Stimulated activated CD8-positive, alpha-beta memory T cell treated with anti-CD3 and anti-CD28 coated beads, Interleukin-4, amount 100 ng/mL, for 4 hours (primary cell): ENCODE measurements at places on chromosomes 3 and 15.

DNA sequence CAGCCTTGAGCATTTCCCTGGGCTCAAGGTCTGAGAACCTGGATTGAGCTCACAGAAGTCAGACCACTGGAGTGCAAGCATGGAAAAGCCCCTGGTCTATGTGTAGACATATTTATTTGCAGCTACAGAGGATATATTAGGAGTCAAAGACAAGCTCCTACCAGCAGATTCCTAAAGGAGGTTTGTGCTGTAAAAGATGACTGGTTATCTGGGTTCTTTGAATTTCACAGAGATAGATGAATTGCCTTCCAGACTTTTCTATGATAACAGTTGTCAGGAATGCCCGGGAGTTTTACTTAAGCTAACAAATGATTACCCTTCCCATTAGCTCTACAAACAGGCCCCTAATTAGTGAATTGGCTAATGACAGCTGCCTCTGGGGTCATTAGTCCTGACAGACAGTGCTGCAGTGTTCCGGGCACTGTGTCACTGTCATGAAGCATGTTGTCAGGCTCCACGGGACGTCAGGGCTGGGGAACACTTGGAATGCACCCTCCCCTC is 48.8 kb upstream of the PLXNA1 start:
- DNase-seq: no peak

DNA sequence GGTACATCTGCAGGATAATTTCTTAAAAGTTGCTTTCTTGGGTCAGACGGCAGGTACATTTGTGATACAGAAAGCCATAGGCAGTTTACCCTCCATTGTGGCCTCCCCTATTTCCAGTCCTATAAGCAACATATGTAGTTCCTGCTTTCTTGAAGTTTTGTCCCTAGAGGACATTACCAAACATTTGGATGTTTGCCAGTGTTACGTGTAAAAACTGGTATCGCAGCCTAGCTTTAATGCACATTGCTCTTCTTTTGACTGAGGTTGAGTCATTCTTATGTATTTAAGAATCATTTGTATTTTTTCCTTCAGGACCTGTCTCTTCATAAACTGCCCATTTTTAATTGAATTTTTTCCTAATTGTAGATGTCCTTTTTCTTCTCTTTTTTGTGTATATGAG is 114.3 kb downstream of the DIPK2A start:
- DNase-seq: no peak

DNA sequence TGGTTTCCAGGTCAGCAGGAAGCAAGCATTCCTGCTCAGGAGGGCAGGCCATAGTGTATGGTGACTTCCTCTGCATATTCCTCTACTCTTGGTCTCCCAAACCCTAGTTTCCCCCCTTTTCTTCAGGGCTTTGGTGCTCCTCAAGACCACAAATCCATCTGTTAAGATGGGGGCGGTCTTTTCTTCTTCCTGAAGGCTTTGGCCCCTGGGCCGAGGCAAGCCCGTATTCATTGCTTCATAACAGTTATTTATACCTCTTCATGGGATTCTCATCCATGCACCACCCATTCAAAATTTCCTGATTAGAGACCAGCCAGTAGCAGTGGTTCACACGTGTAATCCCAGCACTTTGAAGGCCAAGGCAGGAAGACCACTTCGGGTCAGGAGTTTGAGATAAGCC is 62.1 kb upstream of the IL12A start:
- DNase-seq: no peak

DNA sequence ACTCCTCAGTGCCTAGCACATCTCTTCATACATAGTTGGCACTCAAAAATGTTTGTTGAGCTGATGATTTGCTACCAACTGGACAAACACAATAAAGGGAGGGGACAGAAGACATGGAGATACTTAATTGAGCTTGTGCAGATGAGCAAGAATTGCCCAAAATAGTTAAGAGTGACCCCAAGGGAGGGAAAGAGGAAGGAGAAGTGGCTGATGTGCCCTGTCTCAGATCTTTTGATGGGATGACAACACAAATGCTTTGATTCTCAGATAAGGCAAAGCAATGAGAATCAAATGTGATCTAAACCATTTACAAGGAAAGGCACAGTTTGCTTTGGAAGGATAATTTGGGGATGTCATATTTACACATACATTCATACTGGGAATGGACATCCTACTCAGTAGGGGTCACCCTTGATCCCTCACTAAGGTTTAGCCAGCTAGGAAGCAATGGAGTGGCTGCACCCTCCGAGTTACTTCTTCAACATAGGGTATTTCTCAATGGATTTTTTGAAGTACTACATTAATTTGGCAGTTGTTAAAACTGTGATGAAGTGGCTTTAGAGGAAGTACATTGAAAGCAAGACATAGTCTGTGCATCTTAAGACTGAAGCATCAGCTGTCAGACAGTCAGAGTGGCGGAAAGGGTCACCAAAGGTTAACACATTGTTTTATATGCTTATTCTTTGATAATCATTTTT is 21.9 kb upstream of the SSR3 start:
- DNase-seq: no peak

DNA sequence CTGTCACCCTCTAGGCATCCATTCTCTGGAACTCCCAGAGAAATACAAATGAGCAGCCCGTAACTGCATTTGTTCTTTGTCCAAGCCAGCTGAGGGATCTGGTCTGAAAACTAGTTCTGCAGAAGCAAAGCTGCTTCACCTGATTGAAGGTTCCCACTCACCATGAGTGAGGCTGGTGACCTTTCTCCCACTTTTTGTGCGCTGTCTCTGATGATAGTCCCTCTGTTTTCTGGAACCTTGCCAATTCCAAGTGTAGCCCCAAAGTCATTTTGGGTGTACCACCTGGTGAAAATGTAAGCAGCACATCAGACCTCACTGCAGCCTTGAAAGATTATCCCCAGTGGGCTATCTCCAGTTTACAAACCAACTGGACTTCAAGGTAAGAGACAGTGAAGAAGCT is 39.4 kb upstream of the BFSP2 start:
- DNase-seq: no peak

DNA sequence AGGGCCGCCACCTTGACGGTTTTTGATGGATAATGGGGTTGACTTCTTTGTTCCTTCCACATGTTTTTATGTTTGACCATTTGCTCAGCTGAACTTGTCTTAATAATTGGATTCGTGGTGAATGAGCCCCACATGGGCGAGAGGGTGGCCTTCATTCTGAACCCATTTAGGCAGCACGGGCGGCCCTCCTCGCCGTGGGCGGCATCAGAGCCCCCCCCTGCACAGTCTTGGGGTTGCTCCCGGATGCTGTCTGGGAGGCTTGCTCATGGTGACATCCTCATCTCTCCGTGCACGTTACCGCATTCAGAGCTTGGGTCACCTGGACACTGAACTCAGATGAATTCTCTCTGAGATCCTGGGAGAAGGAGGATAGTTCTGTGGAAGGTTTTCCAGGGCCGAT is 172.3 kb upstream of the OSBPL11 start:
- DNase-seq: no peak

DNA sequence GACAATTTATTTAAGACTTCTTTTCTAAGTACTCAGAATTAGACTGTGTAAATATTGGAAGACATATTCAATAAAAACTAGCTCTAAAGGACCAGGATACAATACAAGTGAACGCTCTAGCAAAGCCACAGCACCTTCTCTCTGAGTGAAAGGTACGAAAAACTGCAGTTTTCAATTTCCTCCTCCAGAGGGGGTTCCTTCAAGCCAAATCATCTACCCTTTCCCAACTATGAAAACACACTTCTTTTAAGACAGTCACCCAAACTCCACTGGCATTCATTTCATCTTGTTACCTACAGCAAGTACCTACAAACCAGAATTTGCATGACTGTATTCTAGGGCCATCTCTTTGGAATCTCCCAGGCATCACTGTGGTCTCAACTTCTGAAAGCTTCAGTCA is 165.8 kb downstream of the ERC2 start:
- no peak for DNase-seq

DNA sequence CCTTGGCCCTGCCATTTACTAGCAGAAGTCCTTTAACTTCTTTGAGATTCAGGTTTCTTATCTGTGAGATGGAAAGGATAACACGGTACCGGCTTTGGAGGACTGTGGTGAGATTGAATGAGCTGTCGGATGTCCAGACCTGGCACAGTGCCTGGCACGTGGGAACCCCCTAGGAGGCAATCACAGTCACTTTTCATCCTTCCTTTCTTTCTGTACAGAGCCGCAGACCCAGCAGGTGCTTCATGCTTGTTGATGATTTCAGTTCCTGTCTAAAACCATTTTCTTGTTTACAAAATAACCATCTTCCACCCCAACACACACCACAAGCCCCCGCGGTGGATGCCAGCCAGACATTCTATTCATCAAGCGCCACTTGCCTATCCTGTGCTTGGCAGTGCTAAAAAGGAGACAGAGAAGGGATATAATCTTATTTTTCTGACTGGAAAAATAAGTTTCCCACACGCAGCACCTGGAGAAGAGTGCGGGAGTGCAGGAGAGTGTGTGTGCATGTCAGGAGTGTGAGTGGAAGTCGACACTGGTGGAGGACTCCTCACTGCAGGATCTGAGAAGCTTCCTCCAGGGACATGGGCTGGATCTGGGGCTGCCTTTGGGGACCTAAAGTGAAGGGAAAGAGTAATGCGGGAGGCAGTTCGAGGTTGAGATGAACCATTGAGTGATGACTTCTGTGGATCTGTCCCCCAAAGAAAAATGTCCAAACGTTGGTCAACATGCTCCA is 85.7 kb downstream of the ST6GAL1 start:
- DNase-seq: no peak

GRCh38 chr3:161369531-161369930 is 1.8 kb downstream of the SPTSSB start:
- no peak for DNase-seq

DNA sequence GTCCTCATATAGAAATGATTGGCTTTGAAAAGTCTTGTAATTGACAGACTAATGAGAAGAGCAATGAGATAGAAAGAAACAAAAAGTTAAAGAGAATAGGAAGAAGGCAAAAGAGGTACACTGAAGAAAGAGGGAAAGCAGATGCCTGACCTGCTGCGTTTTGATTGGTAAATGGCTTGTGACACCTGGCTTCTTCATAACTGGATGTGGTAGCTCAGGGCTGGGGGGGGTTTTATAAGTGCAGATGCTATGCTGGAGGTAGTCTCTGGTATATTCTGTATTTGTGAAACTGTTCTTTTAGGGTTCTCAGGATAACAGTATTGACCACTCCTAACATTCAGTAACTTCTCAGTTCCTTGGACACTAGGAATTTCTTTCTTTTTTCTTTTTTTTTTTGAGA is 1.4 kb downstream of the STARD9 start:
- no peak for DNase-seq

- no peak for DNase-seq
Measured at GRCh38 chr3:57026944-57027343, 33.5 kb upstream of the SPATA12 start.

DNA sequence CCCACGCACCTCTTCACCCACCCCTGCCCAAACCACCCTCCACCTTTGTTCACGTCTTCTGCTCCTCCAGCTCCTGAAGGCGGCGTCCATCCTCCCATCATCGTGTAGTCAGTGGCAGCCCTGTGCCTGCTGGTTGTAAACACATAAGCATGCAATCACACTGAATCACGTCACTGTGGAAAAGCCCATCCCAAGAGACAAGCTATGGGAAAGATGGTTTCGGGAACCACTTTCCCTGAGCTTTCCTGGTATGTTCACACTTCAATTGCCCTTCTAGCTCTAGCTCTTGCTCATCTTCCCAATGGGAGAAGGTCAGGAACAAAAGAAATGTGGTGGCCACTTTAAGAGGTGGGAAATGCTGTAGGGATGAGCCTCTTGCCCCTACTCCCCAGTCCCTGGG is 14.4 kb upstream of the GOLGA8J start:
- no peak for DNase-seq

DNA sequence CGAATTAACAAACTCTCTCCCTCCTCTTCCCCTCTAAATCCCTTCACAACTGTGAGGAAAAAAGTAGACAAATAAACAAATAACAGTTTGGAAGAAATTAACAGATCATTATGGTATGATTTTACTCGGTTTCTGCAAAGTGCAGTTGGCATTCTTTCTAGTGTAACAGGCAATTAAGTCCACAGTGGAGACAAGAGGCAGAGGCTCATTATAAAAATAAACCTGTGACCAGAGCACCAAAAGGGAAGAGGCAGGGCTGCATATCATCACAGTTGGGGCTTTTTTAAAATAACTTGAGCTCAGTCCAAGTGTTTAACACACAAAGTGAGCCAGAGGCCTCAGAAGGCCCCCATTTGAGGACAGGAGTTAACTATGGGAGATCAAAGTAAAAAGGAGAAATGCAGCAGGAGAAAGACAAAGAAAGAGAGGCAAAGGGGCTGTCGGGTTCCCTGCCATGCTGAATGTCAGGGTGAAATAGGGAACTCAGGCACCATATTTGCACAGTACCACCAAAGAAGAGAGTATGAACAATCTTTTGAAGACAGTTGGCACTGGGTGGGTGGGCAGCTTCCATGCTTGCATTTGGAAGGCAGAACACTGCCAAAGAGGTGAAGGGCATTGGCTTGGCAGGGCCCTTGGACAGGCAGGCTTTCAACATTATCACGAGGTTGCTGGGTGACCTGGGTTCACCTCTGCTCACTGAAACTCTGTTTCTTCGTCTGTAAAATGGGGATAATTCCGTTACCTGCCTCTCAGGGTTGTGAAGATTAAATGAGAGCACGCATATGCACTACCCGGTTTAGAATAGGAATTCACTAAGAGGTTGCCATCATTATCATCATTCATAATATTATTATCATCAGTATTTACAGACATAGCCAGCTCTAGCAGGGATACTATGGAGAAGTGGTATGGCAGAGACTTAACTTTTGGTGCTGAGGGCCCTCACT is 134.5 kb downstream of the MEX3B start:
- no peak for DNase-seq

GRCh38 chr3:128923576-128923975 is 44.2 kb downstream of the ACAD9 start:
- no peak for DNase-seq

DNA sequence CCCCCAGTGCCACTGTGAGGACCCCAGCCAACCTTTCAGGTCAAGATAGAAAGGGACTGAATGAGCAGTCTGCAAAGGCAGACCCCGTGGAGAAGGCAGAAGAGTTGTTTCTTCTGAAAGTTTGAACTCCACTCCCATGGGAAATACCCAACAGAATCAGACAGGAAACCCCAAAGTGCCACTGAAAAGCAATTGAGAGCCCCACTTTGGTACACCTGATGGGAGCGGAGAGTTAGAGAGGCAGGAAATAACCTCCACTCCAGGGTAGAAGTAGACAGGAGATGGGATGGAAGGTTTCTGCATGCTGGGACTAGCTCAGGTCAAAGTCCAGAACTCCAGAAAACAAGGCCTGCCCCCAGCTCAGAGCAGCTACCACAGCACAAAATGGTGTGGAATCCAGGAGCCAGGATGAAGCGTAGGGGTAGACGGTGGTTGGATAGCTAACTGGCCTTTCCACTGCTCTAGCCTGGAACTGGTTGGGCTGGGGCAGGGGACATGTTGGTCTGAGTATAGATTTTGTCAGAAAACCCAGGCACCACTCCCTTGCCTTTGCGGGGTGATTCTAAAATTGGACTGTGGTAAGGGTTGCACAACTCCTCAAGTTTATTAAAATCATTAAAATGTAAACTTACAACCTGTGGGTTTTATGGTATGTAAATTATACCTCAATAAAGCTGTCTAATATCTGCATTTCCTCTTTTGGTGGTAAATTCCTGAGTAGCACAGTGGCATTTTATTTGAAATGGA is 1.9 kb upstream of the RAB43 start:
- no peak for DNase-seq
